Fibroblast of the aortic adventitia (primary cell): ENCODE measurements at places on chromosomes 6 and 20. TPM values are rescaled to one million over a fixed set of nuclear protein-coding genes. Genes with fewer than 3 reads are reported as not detected.

The IMPG1 gene
- not detected in 2 replicates for total RNA-seq

- DNase-seq, result peak; percentile 18
Observed at GRCh38 chr20:54485631-54486030, 10.2 kb downstream of the DOK5 start.

DNA sequence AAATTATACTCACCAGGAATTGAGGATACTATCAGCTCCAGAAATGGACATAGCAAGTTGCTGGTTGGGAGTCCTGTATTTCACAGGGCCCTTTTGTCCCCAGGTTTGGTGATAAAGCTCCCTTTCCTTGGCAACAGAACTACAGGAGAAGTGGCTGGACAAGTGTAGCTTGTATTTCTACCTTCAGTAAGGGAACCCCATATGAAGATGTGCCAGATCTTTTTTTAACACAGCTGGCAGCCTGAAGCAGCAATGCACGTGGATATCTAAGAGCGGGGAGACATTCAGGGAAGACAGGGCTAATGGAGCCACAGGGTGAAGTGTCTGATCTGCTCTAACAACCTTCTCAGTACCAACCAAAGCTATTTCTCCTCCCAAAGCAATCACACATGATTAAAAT lies 373.9 kb upstream of the ID4 start:
- DNase-seq, result no peak

The VSTM2L gene
- 0.57 and 1.4 TPM in 2 replicates for total RNA-seq

DNA sequence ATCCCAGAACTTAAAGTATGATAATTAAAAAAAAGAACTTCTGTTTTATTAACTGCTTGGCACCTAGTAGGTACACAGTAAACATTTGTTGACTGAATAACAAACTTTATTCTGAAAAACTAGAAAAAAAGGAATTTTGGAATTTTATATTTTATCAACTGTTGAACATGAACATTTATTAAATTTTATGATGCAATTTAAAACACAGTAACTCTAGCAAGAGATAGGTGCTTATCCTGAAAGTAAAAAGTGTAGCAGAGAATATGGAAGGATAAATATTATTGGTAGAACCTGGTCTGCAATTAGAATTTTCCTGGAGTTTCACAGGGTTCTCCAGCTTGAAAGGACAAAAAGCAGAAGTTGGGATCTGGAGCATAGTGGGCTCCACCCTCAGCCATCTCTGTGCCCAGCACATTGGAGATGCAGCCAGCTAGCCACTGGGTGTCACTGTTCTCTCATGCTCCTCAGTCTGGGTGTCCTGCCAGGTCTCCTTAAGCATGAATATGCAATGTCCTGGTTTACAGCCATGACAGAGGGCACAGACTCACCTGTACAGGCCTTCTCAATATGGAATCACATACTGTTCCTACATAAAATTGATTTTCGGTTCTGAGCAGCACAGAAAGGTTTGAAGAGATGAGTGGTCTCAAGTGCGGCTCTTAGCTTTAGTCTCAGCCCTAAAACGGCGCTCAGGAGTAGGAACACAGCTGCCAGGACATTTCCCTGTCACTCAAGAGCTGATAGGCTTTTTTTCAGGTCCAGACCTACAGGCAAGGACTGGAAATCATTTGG lies 31.7 kb upstream of the IL20RA start:
- peak; percentile 63 for DNase-seq

The SEMG2 gene
- total RNA-seq, result not detected in 2 replicates

The CDSN gene
- not detected in 2 replicates for total RNA-seq

GRCh38 chr6:439641-440167 lies 48.2 kb downstream of the IRF4 start:
- DNase-seq, result peak; percentile 65

The SPEF1 gene
- total RNA-seq, result 0.09 TPM in 1 of 2 replicates, not detected in the other

The CPNE5 gene
- total RNA-seq, result 0.16 and 0.18 TPM in 2 replicates

- no peak for DNase-seq
Observed at GRCh38 chr6:119545245-119545644, 195.7 kb upstream of the MAN1A1 start.

DNA sequence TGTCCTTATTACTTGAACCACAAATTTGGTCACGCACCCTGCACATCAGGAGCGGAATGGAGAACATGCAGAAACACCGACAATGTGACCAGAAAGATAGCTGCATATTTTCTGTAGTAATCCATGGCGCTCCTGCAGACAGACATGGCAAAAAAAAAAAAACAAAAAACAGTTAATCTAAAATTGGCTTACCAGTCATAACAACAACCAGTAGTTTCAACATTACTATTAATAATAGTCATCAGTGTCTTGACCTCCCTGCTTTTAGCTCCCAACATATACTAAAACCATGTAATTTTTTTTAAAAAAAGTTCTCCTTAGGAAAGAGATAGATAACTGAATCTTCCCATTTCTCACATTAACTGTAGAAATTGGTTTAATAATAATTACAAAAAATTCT lies 6.8 kb downstream of the CGA start:
- no peak for DNase-seq

DNA sequence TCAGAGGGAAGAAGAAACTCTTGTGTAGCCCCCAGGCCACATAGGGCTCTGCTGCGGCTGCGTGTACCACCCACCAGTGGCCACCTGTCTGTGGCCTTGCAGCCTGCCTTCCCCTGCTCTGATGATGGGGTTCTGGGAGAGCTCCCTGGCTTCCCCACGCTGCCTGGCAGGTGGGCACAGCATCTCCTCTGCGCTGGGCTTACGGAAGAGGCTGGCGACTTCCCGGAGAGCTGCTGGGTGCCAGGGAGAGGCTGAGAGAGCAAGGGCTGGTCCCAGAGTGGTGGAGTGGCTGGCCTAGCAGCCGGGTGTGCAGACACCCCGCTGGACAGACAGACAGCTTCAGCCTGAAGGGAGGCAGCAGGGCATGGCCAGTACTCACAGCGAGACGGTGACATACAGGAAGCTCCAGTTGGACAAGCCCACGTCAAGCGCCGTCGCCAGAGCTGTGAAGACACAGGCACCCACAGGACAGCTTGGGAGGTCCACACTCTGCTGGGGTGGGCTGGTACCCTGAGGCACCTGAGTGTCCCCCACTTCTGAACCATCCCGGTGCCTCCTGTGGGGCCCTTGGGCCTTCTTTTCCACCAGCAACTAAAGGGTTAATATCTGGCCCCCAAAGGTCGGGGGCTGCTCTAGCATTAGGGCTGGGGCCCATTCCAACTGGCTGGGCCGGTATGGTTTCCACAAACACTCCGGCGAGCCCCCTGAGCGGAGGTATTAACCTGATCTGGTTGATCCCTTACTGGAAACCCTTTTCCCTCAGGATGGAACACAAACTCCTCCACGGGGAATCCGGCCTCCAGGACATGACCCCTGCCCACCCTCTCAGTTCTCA lies 48.1 kb upstream of the CDH22 start:
- DNase-seq, result no peak

DNA sequence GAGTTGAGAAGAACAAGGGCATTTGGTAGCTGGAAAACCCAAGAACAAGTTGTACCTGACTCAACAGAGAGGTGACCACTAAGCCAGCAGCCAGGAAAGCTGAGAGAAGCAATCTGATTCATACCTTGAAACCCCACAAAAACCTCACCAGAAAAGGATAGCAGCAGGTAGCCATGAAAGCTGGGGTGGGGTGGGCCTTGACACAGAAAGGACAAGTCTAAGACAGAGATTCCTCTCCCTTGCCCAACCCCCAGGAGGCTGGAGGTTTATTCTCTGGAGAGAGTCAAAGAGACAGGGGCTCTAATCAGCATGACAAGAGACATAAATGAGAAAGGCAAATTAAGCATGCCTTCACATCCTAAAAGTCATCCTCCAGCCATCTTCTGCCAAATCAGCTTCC lies 151.7 kb upstream of the DST start:
- DNase-seq, result no peak

GRCh38 chr6:88865275-88865674 lies 98.1 kb downstream of the RNGTT start:
- DNase-seq, result no peak

DNA sequence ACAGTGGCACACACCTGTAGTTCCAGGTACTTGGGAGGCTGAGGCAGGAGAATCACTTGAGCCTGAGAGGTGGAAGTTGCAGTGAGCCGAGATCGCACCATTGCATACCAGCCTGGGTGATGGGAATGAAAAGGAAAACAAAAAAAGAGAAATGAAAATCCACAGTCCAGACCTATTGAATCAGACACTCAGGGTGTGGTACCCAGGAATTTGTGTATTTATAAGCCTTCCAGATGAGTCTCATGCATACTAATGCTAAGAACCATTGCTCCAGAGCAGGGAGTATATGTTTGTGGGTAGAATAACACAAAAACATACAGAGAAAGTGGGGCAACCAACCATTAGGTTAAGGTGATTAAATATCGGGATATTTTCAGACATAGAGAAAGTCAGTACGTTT lies 36.1 kb upstream of the PLCB4 start:
- DNase-seq, result peak; percentile 31

- DNase-seq, result peak; percentile 61
Observed at GRCh38 chr20:4040283-4041179, 25.2 kb upstream of the RNF24 start.

- peak; percentile 57 for DNase-seq
Observed at GRCh38 chr6:57247603-57248002, 25.5 kb upstream of the RAB23 start.

DNA sequence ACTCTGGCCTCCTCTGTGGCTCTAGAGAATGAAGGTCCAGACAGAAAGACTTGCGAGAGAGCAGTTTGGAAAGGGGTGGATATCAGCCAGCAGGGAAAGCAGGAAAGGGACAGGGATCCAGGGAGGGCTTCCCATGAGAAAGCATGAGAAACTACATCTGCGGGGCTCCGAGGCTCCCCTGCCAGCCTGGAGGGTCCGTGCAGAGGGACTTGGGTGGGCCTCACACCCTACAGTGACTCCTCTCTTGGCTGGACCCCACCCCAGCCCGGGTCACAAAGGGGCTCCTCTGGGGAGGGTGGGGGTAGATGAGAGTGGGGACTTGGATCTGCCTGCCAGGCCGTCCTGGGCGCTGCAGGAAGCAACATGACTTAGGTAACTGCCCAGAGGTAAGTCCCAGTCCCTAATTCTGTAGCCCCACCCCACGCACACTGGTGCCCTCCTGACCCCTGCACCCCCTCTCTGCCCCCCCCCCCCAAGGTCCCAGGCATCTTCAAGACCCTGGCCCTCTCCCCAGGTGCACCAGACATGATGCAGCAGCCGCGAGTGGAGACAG lies at the start of gene TMEM239:
Gene TMEM239, plus strand, starts transcription at position 335 of the 553 bp plus-strand sequence. Its CDS starts 191 bp downstream, at position 526.
- DNase-seq, result no peak

The TINAG gene
- total RNA-seq, result not detected in 2 replicates

DNA sequence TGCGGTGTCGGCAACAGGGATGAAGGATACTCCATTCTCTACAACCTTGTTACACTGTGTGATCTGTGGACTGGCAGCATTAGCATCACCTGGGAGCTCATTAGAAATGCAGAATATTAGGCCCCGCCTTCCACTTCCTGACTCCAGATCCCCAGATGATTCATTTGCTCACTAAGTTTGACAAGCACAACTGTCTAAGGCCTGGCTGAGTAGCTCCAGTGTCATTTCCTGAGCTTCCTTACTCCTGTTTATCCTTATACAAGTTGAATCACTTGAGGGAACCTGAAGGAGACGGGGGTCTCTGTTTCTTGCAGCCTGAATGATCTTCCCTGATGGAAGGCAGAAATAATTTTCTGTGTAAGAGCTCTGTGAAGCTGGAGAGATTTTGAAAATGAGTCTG lies 32.7 kb upstream of the PROKR2 start:
- DNase-seq, result no peak

GRCh38 chr6:14642842-14643241 lies 525.3 kb downstream of the CD83 start:
- no peak for DNase-seq

The DNAH8 gene
- total RNA-seq, result 0.08 TPM in 1 of 2 replicates, not detected in the other

GRCh38 chr6:169397684-169398083 lies 144.0 kb upstream of the THBS2 start:
- DNase-seq, result no peak

DNA sequence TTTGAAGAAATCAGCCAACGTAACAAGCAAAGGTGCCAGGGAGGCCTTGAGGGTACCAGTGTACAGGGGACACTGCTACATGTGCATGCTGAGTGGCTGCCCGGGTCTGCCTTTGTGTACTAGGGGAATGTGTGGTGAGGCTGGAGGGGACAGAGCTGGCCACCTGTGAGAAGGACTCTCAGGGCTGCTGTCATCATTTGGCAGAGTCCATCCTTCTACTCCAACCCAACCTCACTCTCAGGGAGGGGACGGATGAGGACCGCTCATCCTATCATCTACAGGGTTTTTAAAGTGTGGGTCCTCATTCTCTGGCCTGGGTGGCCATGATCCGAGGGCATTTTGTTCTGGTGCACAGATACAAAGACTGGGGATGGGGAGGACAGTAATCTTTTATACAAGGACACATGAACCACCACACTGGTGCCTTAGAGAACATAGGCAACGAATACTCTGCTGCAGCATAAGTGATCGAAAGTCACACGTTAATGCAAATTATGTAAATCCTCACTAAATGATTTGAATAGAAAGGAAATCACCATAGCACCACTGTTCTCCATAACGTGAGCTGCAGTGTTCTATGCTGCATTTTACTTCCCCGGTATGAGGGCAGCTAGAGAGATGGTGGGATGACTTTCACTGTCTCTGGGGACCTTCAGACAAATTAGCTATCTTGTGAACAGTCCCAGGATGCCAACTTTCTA lies 181.4 kb downstream of the GMPR start:
- no peak for DNase-seq

DNA sequence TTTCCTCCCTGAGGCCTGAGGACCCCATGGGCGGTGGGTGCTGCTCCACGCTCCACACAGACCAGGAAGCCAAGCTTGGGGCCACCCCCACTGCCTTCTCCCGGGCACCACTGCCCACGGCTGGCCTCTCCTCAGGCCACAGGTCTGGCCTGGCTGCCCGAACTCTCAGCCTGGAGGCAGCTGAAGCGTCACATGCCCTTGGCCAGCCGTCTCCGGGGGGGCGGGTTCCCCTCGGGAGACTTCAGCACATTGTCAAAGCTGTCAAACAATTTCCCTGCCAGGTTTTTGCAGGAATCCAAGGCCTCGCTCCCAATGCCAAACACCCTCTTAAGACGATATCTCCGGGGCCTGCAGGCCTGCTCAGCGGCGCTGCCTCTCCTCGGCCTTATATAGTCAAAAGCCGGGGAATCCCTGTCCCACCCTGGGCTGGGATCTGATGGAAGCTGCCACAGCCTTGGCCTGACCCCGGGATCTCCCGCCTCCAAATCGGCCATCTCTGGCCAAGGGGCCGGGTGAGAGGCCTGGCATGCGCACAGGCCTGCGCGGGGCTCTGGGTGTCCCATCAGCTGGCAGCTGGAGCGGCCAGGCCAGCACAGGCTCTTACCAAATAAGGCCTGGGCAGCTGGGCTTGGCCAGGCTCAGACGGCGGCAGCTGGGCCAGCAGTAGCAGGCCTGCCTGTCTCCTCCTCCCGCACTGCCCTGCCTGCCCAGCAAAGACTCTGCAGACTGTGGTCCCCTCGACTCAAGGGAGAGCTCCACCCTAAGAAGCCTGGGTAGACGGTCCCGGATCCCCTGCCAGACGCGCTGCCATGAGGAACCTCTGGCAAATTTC lies 49.7 kb downstream of the RBM38 start:
- peak; percentile 73 for DNase-seq

- DNase-seq, result no peak
Observed at GRCh38 chr20:58900397-58900796, 47.9 kb downstream of the GNAS start.
